ENCODE measurements at places on chromosomes 5 and 9.

DNA sequence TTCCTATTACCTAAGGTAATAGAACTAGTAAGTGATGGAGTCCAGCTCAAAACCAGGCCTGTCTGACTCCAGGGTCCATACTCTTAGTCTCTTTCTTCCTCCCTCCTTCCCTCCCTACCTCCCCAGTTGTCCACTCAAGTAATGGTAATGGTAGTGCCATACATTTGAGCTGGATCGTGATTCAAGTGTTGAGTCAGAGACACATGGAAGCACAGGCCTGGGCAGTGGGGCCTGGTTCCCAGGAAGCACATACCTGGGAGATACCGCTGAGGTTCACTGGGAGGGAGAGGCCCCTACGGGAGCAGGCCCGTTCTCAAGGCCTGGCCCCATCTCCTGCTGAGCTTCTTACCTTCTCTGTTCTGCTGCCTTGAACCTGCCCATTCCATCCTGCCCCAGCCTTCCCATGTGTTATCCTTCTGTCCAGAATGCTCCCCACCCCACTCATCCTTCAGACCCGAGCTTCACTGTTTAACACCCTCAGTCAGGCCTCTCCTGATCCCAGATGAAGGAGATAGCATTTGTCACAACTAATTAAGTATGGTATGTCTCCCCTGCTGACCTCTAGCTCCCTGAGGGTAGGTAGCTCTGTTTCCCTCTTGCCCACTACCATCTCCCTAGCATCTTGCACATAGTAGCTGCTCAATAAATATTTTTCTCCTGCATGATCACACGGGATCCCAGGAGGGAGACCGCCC is 13.8 kb downstream of the URM1 start:
- DNase-seq: no peak

- DNase-seq: no peak
Measured at GRCh38 chr9:74499111-74499601, 2.0 kb downstream of the RORB start.

DNA sequence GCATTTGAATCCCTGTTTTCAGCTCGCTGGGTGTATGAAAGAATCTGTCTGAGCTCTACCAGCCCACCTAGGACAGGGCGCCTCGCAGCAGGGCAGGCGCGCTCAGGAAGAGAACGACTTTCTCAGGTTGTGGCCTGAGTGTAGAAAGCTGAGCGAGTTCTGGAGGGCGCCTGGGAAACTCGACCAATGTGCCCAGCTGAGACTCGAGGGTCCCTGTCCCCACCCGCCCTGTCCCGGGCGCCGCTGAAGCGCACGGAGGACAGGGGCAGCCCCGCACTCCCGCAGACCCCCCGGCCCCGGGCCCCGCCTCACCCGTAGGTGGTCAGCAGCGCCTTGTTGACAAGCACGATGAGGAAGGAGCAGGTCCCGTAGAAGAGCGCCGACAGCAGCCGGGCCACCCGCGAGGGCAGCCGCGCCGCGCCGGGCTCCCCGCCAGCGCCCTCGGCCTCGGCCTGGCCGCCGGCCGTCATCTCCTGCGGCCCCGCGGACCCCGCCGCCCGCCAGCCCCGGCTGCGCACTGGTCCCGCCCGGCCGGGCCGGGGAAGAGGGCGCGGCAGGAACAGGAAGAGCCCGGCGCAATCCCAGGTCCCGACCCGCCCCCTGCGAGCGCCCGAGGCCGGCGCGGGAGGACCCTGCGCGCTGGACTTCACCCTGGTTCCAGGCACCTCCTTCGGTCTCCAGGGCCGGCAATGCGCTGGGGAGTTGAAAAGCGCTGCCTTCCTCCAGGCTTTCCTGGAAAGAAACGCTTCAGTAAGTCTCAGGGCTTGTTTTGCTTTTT is at the start of gene SLC35D2:
Gene SLC35D2 (minus strand): TSS at position 547 of the 778 bp plus-strand sequence. CDS start 77 bp downstream, at position 470.
- DNase-seq: peak; percentile 74

- no peak for DNase-seq
Measured at GRCh38 chr9:131727795-131728545, 11.9 kb downstream of the RAPGEF1 start.

GRCh38 chr9:128912270-128912853 is 8.4 kb upstream of the PHYHD1 start:
- DNase-seq: peak; percentile 47

GRCh38 chr5:89315286-89316100 is 432.5 kb upstream of the MEF2C start:
- DNase-seq: no peak
